NCI-H1436 treated with DMSO at 0.1 percent for 48 hours (cell line): ENCODE measurements at places on chromosomes 12 and 14.

DNA sequence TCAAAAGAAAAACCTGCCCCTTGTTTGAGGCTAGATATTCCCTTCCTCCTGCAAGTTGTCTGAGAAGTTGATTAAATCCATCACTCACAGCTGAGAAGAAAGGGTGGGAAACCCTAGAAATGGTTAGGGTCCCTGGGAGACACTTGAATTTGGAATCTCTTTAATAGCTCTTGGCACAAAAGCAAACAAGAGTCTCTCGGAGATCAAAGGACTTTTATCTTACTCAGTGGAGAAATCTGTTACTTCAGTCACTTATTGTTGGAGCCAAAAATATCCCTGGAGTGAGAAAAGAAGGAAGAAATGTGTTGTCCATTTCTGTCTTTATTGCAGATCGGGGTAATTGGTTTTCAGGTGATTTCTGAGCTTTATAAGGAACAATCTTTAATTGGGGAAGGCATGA, 47.0 kb downstream of the TMEM132C start:
- DNase-seq, result no peak

- no peak for DNase-seq
Measured at GRCh38 chr14:104980611-104981531, 2.7 kb upstream of the AHNAK2 start.

DNA sequence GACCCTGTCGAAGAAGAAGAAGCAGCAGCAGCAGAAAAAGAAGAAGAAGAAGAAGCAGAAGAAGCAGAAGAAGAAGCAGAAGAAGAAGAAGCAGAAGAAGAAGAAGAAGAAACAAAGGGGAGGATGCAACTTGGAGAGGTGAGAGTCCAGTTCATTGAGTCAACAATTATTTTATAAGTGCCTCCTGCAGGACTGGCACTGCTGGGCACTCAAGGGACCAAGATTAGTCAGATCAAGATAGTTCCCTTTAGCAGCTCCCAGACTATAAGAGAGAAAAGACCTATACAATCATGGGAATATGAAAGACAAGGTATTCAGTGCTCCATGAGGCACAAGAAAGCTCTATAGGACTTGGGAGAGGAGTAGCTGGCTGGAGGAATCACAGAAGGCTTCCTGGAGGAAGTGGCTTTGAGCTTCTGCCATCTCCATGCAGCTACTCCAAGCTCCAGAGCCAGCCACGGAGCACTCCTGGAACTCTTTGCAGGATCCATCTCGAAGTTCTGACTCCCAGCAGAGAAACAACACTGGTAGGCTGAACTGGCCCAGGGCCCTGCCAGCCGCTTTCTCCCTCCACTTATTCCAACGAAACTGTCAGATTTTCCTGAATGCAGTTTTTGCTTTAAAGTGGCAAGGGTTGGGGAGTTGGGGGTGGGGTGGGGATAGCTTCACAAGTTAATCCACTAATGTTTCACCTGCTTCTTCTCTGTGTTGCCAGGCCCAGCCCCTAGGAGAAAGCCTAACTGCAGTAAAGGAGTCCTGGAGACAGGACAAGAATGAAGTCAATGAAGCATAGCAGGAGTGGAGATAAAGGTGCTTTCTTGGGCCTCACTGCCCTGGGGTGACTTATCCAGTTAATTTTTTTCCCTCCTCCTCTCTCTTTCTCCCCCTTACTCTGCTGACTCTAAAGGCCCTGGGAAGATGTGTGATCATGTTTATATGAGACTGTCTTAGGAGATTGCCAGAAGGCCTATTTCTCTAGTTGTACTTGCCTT, 140.1 kb upstream of the PARP11 start:
- no peak for DNase-seq

DNA sequence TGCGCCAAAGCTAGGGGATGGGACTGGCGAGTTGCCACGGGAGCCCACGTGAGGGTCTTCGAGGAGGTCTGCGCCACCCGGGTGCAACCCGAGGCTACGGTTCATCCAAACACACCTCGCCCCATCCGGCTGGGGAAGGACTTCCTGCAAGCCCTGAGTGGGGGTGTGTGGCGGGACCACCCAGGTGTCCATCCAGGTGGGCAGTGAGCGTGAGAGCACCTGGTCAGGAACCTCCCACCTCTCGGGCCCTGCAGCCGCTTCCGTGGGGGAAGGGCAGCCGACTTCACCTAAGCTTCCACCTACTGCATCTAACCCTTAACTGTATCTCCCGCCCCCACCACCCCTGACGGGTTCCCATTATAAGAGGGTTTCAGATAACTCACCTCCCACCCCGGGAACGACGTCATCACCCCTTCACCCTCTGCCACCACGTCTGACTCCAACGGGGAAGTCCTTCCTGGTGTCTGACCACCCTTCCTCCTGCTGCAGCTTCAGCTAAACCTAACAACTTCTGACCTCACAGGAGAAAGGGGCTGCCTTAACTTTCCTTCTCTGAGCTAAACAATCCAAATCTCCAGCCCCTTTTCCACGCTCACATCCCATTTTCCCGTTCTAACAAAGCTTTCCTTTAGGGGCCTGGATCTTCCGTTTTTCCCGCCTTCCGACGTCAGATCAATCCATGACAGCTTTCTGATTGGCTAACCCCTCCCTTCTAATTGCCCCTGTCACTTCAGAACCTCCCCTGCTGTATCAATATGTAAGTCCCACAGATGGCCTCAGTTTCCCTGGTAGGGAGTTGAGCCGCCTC, 27.4 kb upstream of the SMUG1 start:
- no peak for DNase-seq
